ENCODE measurements at places on chromosomes 16 and 17.

- no peak for ATAC-seq
Observed at GRCh38 chr17:79655672-79656290, 44.9 kb upstream of the RBFOX3 start.

DNA sequence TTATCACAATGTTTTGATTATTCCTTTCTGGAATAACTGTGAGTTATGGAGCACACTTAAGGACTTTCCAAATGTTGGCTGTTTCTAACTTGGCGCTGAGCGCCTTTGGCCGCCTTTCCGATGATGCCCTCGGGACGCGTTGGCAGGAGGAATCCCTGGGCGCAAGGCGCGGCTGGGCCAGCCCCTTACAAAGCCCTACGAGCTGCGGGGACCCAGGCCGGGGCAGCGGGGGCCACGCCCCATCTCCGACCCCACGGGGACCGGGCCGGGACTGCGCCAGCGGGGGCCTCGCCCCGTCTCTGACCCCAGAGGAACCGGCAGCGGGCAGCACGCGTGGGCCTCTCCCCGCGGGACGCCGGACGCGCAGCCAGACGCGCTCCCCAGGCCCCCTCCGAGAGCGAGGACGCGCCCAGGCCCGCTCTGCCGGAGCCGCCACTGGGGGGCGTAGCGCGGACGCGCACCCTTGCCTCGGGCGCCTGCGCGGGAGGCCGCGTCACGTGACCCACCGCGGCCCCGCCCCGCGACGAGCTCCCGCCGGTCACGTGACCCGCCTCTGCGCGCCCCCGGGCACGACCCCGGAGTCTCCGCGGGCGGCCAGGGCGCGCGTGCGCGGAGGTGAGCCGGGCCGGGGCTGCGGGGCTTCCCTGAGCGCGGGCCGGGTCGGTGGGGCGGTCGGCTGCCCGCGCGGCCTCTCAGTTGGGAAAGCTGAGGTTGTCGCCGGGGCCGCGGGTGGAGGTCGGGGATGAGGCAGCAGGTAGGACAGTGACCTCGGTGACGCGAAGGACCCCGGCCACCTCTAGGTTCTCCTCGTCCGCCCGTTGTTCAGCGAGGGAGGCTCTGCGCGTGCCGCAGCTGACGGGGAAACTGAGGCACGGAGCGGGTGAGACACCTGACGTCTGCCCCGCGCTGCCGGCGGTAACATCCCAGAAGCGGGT, at the start of gene GAA:
GAA (plus strand) TSS at position 571 of the 935 bp plus-strand sequence. CDS start 3,006 bp downstream, outside the sequence.
- ATAC-seq: peak; percentile 94

- no peak for ATAC-seq
Observed at GRCh38 chr16:47848421-47849109, 307.2 kb downstream of the ABCC12 start.

DNA sequence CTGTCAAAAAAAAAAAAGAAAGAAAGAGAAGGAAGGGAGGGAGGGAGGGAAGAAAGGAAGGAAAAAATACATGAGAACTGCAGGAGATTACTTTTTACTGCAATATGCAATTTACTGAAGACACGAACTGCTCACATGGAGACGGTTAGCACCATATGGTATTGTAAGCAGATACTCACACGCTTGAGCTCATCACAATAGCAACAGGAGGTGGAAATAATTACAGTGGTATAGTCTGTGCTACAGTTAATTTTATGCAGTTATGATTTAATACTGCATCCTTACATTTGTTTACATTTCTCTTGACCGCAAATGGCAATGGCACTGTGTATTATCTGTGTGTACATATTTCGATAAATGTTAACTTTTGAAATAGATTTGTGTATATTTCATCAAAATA, 21.4 kb upstream of the SLC46A1 start:
- no peak for ATAC-seq

DNA sequence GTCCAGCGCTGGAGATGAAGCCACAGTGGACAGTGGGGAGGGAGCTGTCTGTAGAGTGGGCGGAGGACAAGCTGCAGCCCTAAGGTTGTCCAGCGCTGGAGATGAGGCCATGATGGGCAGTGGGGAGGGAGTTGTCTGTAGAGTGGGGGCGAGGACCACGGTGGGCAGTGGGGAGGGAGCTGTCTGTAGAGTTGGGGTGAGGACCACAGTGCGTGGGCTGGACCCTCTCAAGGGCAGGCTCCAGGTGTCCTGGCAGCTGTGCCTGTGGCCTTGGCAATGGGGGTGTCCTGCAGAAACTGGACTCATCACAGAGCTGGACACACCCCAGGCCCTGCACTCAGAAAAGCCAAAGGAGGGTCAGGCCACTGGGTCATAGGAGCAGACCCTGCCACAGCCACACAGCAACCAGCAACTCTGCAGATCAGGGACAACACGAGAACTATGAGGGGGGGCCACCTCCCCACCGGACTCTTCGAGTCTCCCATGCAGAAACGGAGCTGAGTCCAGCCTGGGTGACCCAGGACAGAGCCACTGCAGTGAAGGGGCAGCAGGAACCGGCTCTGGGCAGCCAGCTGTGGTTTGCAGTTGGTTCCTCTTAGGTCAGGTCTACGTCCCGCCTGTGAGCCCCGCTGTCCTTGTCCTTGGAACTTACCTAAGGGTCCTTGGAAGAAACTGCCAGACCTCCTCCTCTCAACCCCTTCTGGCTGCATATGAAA, 33.4 kb upstream of the CBFA2T3 start:
- no peak for ATAC-seq

DNA sequence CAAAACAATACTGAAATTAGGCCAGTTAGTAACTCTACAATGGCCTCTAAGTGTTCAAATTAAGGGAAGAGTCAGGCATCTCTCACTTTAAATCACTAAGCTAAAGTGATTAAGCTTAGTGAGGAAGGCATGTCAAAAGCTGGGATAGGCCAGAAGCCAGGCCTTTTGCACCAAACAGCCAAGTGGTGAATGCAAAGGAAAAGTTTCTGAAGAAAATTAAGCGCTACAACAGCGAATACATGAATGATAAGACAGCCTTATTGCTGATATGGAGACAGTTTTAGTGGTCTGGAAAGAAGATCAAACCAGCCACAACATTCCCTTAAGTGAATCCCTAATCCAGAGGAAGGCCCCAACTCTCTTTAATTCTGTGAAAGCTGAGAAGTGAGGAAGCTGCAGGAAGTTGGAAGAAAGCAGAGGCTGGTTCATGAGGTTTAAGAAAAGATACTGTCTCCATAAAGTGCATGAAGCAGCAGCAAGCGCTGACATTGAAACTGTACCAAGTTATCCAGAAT, 12.1 kb downstream of the RFWD3 start:
- no peak for ATAC-seq

DNA sequence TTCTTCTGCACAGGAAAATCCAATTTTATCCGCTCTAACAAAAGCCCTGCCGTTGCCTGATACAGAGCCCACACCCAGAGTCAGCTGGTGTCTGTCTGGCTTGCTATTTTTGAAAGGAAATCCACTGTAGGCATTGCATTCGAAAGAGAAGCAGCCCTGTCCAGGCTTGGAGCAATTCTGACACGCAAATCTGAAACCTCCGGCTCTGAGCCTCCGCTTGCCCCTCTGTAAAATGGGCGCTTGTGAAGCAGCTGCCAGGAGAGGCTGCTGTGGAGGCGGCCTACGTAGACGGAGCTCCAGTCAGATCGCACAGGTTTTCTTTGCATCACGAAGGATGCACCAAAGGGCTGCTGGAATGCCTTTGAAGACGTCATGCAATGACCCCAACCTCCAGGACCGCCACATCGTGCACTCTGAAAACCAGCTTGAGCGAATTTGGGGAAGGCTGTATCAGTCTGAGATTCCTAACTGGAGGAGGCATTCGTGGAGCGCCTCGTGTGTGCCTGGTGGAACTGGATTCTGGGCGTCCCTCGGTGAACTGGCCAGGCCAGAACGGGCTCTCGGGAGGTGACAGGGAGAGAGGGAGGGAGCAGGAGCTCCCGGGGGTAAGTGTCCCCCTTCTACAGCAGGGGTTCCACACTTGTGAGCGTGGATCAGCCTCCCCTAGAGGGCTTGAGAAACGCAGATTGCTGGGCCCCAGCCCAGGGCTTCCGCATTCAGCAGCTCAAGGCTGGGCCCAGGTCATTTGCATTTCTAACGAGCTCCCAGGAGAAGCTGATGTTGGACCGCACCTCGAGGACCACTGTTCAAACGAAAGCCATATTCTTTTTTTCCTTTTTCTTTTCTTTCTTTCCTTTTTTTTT, 215.5 kb downstream of the MRTFB start:
- ATAC-seq: peak; percentile 28

DNA sequence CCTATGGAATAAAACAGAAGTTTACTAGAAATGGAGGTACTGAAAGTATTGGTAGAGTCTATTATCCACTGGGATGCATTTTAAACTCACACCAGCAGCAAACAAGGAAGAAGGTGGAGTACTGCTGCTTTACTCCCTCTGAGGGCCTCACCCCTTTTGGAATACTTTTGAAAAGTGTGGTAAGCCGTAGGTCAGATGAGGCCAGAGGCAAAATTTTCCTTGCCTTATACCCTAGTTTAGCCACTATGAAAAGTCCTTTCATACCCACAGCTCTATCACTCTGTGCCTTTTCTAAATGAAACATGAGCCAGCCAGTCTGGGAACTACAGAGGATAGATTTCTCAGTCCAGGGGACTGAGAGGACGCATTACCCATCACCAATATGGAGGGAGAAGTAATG, 14.0 kb downstream of the GDE1 start:
- no peak for ATAC-seq

GRCh38 chr16:9763505-9763904, 418.7 kb downstream of the GRIN2A start:
- ATAC-seq: no peak

DNA sequence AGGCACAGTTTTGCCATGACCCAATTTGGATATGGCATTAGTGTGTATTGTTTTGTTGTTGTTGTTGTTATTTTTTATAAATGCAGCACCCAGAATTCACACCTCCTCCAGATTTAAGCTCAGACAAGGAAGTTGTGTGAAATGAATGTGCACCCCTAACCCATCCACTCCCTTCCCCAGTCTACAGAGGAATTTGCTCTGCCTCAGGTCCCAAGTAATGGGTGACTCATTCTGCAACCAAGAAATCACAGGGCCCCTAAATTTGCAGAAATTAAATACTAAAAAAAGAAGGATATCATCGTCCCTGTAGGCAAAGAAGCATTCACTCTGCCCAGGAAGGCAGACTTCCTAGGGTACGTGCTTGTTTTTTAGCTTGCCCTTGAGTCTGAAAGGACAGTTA, 62.3 kb downstream of the CLEC16A start:
- ATAC-seq: no peak

DNA sequence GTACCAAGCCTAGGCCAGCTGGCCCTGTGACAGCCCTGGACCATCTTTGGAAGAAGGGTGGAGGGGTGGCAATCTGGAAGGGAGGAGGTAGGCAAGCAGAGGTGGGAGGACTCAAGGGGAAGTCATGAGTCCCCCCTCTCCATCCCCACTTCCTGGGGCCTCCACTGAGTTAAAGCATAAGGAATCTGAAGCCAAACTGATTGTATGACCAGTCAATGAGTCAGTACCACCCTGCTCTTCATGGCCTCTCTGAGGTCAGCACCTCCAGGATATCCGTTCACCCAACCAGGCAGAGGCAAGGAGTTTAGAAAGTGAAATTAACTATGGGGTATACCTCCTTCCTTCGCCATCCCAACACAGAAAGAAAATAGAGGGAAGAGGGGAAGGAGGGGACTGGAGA, 272.7 kb downstream of the SOX9 start:
- ATAC-seq: no peak

DNA sequence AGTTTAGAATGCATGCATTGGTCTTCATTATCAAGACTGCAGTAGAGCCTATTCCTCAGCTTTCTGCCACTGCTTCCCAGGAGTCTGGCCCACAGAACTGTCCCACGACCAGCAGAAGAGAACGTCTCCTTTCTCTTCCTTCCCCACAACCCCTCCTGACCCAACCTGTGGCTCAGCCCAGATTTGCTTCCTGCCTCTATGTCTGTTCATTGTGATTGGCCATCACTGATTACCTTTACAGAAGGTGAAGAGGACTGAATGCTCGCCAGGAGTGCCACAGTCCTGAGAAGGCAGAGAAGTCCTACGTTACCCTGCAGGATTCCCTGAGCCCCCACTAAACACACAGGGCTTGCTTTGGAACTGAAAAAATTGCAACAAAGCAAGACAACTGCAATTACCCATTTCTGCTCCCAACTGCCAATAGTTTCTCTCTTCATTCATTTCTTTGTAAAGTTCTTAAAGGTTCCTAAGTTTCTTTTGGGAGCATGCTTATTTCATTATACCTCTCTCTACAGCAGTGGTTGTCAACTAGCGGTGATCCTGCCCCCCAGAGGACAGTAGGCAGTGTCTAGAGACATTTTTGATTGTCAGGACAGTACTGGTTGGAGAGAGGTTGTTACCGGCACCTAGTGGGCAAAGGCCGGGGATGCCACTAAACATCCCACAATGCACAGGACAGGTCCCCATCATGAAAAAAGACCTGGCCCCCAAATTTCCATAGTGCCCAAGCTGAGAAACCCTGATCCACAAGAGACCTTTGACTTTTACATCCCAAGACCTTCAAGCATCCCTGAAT, 4.5 kb upstream of the NAT9 start:
- no peak for ATAC-seq

DNA sequence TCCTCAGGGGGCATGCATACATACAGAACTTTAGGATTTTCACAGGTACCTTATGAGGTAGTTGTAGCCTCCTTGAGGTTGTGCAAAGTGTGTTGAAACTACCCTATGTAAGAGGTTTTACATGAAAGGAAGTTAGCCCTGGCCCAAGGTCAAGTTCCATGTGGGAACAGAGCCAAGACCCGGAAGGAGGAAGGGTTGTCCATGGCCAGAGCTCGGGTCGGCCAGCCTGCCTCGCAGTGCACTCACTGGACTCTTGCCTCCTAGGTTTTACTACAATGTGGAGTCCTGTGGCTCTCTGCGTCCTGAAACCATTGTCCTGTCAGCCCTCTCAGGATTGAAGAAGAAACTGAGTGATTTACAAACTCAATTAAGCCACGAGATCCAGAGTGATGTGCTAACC, 8.2 kb downstream of the POLR2C start:
- peak; percentile 62 for ATAC-seq

DNA sequence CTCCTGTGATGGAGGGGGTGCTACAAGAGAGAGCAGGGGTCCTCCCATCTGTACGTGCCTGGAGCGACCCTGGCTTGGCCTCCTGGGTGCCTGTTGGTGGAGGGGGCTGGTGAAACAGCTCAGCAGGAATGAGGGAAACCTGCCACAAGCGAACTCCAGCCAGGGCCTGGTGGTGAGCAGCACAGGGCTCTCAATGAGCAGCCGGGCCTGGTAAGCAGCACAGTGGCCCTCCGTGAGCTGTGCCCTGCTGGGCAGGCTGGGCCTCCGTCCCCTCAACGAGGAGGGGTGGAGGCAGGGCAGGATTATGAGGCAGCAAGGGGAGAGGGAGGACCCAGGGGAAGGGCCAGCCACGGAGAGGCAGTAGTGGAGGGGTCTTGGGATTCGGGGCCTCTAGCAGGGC, 101.9 kb downstream of the SDK2 start:
- ATAC-seq: no peak

DNA sequence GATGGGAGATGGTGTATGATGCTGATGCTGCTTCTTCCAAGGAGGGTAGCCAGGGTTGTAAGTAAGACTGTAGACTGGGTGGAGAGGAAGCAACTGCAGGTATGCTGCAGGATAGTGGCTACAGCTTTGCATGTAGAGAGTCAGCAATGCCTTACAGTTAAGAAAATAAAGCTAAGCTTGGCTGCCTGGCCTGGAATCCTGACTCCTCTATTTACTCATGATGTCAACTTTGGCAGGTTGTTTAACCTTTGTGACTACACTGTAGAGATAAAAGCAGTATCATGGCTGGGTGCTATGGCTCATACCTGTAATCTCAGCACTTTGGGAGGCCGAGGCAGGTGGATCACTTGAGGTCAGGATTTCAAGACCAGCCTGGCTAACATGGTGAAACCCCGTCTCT, 301.6 kb upstream of the RBFOX1 start:
- no peak for ATAC-seq

GRCh38 chr17:72644492-72644891, 448.0 kb downstream of the SLC39A11 start:
- no peak for ATAC-seq
